Activated CD4-positive, alpha-beta T cell treated with anti-CD3 and anti-CD28 coated beads, Interleukin-2, amount 50 U/mL, for 48 hours (primary cell): ENCODE measurements at places on chromosomes 1 and 21.

DNA sequence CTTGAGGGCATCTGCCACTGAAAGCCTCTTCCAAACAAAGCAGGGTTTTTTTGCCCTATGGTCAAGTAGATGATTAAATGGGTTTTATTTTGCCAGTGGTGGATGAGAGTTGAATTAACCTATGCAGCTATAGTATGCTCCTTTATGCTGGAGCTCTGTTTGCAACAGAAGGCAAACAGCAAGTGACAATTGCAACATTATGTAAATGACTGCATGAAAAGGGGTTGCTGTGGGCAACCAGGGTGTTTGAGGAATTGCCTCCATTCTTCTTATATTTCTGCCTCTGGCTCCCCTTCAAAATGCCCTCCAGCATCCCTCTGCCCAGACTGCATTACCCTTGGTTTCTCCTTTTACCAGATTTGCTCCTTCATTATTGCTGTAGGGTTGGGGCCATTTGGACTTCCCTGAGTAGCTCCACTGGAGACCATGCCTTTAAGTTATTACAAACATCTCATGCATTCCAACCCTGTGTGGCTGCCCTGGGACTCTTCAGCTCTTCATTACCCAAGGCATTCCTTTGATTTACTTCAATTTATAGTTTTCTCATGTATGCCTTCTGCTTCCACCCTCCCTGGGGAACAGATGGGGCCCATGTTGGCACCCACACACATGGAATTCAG is 398.4 kb downstream of the PRDM2 start:
- no peak for DNase-seq

DNA sequence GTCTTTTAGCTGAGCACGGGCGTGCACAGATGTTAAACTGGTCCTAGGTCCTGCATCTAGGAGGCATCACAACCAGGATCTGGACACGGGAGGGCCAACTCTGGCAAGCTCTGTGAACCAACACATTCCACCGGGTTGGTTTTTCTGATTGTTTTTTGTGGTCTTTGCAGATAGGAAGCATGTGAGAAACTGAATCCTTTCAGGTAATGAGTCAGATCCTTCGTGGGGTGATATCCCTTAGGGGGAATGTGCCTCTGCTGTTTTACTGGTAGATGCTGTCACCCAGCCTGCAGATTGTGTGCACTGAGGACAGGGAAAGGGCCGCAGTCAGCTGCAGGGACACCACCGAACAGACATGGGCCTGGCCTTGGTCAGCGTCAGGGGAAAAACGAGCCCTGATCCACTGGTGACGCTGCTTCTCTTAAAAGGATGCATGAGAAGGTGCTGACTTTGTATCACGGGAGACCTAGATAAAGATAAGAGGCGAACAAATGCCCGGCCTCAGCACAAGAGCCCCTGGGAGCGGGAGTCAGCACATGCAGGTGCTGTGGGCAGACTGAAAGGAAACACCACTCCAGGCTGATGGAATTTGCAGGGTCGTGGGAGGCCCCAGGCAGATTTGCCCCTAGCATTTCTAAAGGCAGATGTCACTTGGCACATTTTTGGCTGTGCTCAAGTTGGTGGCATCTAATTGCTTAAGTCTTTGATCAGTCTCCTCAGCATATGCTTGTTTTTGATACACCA is 51.1 kb downstream of the DOP1B start:
- DNase-seq, result peak; percentile 11

- DNase-seq, result no peak
Measured at GRCh38 chr1:6408023-6408422, 11.7 kb downstream of the HES2 start.

GRCh38 chr1:203295796-203296195 is 9.5 kb upstream of the BTG2 start:
- DNase-seq, result no peak

GRCh38 chr1:206786212-206786886 is 14.1 kb upstream of the IL10 start:
- DNase-seq, result no peak

DNA sequence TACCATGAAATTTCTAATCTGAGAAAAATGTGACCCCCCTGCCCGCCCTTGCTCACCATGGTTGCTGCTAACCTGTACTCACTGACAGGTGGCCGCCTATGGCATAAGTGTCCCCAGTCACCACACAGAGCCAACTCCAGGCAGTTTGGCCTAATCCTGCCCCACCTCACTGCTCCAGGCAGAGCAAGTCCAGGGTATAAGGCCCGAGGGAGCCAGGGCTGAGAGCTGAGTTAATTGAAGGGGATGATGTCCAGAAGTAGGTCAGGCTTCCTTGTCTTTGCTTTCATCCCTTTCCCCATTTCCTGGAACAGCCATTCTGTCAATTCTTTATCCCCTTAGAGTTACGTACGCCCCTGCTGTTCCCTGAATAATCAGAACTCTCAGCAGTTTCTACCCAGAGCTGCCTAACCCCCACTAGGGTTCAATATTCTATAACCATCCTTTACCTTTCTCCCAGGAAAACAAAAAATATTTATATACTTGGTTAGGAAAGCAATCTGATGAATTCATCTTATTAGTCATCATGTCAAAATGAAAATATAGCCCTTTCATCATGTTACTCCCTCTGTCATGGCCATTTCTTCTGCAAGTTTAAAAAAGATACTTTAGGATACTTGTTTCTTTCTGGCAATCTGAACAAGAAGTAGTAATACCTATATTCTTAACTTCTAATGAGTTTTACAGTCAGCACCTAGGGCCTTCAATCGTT is 29.4 kb upstream of the CD101 start:
- DNase-seq, result no peak

DNA sequence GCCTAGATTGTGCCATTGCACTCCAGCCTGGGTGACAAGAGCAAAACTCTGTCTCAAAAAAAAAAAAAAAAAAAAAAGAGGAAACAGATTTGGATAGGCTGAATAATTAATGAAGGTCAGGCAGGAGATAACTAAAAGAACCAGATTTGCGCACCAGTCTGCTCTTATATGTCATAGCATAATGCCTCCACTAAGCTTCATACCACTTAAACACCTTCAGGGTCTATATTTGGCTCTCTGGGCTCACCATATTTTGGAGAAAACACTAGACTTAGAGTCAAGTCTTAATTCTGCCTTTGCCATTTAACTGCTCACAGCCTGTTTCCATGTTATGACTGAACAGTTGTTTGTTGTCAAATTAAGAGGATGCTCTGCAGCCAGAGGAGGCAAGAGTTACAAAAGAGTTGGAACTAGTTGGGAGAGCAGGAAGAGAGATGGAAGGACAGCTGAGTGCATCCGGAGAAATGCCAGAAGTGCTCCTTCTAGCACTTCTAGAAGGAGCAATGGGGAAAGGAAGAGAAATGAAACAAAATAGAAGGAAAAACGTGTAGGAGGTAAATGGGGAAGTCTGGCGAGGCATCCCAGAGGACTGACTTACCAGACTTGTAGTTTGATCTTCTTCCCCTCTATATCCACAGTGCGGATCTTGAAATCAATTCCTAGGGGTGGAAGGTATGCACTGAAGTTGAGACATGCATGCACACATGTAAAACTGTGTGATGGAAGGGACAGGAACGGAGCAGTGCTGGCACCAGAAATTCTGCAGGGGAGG is 1.8 kb downstream of the RAB13 start:
- no peak for DNase-seq

- no peak for DNase-seq
Measured at GRCh38 chr1:212078826-212079225, 43.3 kb downstream of the DTL start.

DNA sequence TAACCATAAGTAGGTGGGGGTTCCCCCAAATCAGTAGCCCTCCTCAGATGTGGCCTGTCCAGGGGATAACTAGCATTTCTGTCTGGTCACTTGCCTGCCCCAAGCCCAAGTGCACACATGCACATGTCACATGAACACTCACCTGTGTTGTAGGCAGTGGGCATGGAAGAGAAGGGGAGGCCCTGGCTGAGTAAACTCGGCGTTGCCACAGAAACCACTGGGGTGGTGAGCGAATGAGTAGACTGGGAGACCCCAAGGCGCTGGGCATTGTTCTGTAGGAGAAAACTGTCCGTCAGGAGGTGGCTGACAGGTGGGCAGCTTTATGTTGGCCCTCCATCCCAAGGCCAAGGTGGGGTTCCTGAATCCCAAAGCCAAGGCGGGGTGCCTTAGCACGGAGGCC is 25.6 kb downstream of the MEF2D start:
- DNase-seq, result no peak

- DNase-seq, result no peak
Measured at GRCh38 chr1:156204686-156205085, 8.1 kb upstream of the PMF1 start.

- DNase-seq, result no peak
Measured at GRCh38 chr1:23957096-23957495, 2.5 kb upstream of the PNRC2 start.

- no peak for DNase-seq
Measured at GRCh38 chr1:41813755-41814745, 104.7 kb downstream of the HIVEP3 start.

GRCh38 chr1:26545969-26546323 is 16.4 kb downstream of the RPS6KA1 start:
- no peak for DNase-seq

- no peak for DNase-seq
Measured at GRCh38 chr1:203177470-203178039, 1.9 kb upstream of the MYBPH start.

DNA sequence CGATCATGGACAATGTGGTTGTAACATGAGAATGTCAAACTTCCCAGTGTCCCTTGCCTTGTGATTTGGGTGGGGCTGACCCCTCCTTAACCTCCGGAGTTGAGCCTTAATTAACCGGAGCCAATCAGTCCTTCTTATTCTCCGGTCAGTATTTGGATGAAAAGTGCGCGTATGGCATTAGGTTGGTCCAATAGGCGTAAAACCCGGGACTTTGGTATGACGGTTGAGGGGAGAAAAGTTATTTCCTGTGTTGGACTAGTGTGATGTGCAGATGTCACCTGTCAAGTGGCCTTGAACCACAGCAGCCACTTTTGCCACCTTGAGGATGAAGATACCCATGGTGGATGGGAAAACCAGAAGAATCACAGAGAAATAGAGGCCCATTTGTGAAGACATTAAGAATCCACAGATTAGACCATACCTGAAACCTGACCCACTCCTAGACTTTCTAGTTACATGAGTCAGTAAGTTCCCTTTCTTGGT is 5.1 kb downstream of the PAFAH2 start:
- DNase-seq, result no peak

- no peak for DNase-seq
Measured at GRCh38 chr1:34779962-34780361, 1.1 kb upstream of the GJB3 start.

DNA sequence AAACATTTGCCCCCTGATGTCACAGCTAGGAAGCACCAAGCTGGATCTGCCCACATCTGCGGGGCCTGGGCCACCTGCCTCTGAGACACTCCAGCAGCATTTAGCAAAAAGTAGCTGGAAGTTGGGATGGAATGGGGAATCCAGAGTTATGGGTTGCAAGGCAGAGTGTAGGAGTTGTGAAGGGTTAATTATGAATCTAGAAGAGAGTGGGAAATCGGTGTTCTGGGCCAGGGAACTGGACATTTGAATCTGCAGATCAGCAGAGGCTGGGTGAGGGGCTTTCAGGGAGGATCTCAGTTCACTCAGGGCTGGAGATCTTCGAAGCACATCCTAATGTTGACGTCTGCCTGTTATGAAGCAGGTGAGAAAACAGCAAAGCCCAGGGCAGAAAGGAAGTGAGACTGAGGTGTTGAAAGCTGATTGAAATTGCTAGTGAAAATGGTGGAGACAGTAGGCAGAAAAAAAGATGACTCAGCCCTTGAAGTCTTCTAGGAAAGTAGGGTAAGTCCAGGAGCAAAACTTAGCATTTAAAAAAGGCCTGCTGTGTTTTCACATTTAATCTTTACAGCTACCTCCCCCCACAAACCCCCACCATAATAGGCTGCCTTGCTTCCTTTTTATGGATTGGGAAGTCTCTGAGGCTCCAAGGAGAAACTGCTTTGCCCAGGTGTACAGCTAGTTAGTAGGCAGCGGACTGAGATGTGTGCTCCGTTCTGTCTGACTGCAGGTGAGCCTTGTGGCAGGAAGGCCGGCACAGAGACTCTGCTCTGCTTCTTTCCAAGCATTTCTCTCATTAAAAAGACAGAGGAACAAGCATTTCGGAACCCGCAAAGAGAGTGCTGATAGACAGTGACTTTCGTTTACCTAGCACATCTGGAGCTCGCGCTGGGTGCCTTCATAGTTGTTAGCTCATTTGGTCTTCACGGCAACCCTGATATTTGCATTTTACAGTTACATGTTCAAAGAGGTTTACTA is 7.2 kb downstream of the VANGL1 start:
- DNase-seq, result no peak

GRCh38 chr1:91501523-91501851 is 836 bp downstream of the CDC7 start:
- DNase-seq, result no peak

- DNase-seq, result no peak
Measured at GRCh38 chr1:198196630-198197029, 39.8 kb downstream of the NEK7 start.

DNA sequence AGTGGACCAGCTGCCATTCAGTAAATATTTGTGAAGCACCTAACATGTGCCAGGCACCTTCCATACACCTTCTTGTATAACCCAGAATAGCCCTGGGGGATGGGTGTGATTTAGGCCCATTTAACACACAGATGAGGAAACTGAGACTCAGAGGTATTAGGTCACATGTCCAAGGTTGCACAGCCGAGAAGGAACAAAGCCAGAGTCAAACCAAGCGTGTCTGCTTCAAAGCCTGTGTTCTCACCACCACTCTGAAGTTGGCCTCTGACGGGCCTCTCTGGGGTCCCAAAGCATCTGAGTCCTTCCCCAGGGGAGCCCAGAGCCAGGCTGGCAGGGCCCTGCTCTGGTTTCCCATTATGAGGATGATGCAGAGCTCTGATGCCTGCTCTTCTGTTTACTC is 65.1 kb downstream of the LACTBL1 start:
- DNase-seq, result no peak

DNA sequence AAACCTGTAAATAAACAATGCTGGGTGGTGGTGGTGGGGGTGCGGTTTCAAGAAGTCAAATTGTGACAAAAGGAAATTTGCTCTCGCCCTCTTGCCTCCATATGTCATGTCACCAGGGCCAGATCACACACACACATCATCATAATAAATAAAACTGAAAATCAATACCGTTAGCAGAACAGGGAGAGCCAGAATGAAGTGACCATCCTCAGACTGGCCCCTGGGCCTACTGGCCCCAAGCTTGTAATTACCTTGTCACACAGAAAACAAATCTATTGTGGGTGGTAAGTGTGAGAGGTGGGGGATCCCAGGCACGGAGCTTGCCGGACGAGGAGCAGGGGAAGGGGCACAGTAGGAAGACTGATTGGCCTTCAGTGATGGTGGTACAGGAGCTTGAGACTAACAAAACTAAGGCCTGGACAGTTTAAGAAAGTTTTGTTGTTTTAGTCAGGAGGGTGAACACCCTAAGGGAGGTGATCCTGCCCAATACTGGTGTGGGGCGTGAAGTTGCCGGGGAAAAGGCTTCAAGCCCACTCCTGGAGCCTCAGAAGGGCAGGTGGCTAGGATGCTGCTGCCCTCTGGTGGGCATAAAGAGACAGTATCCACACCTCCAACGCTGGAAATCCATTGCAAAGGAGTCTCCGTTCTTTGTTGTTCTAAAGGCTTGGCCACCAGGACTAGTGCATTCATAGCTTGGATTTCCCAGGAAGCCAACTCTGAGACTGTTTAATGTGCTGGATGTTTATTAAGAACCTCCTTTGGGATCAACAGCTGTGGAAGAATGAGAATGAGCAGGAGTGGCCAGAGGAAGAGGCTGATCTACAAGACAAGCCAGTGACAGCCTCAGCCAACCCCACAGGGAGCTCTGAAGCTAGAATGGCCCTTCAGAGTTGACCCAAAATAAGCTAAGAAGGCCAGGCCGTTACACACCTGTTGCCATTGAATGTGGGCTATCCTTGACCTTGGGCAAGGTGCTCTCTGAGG is 8.1 kb upstream of the C1orf216 start:
- DNase-seq, result peak; percentile 40

- DNase-seq, result no peak
Measured at GRCh38 chr1:31273619-31274018, 23.0 kb downstream of the SNRNP40 start.
